Stomach (tissue), 19 donors: ENCODE measurements at places on chromosomes 6 and 20.

GRCh38 chr6:46610862-46611553, 41.6 kb downstream of the CYP39A1 start:
- no peak for DNase-seq

- DNase-seq: peak; percentile 24
Observed at GRCh38 chr6:169248521-169248971, 5.1 kb downstream of the THBS2 start.

DNA sequence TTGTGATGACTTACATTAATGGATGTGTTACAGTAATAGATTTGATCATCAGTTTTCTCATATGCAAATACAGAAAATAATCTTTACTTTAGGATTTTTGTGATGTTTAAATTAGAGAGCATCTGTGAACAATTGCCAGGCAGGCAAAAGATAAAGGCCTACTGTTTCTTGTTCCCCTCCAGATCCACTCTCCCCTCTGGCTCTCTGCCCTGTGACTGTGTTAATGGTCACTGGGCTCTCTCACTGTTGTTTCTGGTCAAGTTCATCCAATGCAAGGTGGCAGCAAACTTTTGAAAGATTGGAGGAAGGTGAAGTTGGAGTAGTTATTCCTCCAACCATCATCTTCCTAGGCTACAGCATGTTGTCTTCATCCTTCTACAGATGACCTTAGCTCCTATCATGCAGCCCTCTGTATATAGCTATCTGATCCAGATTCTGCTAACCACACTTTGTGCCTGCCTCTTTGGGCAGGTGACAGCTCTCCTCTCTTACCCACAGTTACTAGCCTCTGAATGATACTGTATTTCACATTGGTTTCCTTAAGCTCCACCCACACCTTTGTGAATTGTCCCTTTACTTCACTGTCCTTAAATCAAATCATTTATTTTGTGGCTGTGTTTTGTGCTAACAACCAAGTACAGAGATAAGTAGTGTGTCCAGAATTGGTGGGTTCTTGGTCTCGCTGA, 48.9 kb upstream of the ARG1 start:
- DNase-seq: no peak

DNA sequence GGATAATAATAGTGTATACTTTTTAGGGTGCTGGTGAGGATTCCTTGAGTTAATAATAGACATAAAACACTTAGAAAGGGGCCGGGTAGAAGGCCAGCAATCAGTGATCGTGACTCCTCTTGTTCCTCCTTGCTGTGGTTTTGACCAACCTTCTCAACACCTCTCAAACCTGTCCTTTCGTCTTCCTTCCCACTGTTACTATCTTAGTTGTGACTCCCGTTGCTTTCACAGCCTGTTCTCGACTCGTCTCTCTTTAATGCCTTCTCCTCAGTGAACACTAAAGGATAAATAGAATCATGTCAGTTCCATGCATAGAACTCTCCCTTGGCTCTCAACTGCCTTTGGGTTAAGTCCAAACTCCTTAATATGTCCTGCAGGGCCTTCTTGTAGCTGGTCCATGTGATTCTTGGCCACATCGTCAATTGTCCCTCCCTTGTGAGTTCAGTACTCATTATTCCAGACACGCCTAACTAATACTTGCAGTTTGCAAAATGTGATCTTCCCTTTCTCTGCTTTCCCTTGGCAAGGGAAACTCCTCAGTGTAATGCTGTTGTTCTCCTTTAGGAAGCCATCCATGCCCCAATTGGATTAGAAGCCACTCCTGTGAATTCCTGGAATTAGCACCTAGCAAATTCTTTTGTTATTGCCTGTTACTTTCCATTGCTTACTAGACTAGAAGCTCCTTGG, 164.9 kb downstream of the UTRN start:
- no peak for DNase-seq

DNA sequence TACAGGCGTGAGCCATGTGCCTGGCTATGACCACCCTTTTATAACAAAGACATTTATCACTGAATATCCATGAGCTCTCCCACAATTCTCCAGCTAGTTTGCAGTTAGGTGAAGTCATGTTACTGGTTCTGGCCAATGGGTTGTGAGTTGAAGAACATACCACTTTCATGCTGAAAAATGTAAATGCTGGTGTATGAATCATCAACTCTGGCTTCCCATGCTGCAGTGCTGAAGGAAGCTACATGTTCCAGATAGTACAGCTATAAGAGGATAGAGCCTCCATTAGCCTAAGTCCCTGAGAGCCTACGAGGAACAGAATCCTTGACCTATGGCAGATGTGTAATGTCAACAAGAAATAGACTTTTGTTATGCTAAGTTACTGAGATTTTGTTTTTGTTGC, 180.4 kb downstream of the BTBD9 start:
- no peak for DNase-seq
